ENCODE measurements at places on chromosomes 12 and 14.

DNA sequence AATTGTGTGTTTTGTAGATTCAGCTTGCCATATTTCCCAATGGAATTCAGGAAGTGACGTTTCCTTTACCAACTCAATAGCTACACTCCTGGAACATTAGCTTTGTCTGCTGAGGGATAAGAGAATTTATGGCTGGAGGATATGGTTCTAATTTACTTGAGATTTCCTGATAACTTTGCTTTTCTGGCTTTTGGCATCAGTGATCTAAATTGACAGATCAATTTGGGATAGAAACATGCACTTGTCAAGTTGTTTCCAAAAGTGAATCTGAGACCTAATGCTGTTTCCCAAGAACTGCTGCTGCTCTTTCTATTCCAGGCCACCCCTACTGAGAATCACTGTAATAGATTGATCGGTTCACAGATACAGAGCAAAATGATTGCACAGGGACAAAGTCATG is 43.2 kb downstream of the MGAT4C start:
- DNase-seq, result no peak

GRCh38 chr12:508795-509194 is 49.1 kb downstream of the B4GALNT3 start:
- no peak for DNase-seq

- no peak for DNase-seq
Measured at GRCh38 chr12:127600211-127600610, 666.8 kb upstream of the TMEM132C start.

DNA sequence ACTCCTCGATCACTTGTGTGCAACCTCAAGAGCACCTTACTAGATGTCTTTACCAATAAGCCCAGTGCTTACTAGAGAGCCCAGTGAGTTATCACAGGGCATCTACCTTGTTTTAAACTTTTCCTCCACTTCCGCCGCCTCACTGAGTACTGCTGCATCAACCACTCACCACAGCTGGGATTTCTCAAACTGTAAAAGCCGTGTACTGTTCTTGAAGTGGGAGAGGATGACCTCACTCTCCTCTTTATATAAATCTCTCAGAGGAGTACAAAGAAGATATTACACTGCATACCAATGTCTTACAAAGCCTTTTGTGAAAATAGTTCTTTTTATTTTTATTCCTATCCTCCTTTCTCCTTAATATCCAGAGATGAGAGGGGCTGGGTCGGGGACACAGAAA is 94.1 kb downstream of the PLCZ1 start:
- no peak for DNase-seq

DNA sequence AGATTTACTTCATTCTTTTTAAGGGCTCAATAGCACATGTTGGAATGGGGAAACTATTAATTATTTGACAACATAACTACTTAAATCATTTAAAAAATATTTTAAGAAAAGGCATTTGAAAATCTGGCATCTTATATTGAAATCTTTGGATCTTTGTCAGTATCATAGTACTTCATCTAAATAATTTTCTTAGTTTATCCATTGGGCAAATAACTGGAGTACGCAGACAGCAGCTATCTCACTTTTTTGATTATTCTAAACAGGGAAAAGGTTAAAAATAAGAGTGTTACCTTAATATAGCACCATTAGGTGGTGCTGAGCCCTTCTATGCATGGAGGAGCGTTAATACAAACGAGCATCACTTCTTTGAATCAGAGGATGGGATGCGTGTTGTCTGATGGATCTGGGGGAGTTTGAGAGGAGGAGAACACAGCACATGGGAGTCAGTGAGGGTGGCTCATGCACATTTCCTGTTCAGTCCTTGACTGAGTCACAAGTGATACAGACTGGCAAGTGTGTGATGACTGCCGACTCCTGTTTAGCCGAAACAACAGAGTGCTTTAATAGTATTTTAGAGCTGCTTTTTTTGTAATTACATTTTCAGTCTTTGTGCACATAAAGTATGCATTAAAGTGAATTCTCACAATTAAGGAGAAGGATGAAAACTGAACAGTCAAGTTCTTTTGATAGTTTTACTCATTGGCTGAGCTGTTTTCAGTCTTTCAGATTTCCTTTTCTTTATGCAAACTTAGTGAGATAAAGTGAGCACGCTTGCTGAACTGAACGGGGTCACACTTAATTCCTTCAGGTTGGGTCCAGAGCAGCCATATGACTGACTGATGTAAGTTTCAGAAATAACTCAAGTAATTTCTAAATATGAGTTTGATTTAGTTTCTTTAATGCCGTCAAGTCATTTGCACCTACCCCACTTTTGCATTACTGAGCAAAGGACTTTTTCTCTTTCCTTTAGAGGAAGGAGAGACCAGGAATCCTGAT is 92.7 kb downstream of the DIP2B start:
- DNase-seq, result peak; percentile 22

- no peak for DNase-seq
Measured at GRCh38 chr12:66176105-66176900, 6.5 kb upstream of the TMBIM4 start.

DNA sequence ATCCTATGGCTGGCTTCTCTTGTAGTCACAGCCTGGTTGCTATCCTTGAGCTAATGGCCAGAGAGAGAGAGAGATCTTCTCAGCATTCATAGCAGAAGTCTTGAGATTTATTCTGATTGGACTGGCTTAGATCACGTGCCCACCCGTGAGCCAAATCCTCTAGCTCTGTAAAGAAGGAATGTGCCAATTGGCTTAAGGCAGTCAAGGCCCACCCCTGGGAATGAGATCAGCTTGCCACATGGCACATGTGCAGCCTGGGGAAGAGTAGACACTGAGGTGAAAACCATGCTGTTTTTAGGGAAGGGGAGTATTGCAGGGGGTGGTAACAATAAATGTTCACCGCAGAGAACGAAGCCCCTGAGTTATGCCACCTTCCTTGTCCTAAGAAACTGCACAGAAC is 36.3 kb downstream of the PLEKHG7 start:
- DNase-seq, result no peak

- DNase-seq, result no peak
Measured at GRCh38 chr12:62899568-62900390, 35.2 kb downstream of the PPM1H start.

DNA sequence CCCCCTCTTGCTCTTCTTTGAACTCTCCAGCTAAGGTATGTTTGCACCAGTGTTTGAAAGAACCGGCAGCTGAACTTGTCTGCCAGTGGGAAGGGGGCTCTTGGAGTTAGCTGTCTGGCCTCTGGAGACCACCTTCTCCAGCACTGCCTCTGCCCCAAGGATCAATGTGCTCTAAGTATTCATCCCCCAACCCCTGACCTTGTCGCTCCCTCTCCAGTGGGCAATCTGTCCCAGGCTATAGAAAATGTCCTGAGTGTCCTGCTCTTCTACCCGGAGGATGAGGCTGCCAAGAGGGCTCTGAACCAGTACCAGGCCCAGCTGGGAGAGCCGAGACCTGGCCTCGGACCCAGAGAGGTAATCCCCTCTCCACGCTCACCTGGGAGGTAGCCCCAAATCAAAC is 2.8 kb downstream of the P3H3 start:
- no peak for DNase-seq

GRCh38 chr14:34122650-34123049 is 171.8 kb upstream of the EGLN3 start:
- DNase-seq, result no peak

GRCh38 chr14:41859336-41859735 is 252.7 kb downstream of the LRFN5 start:
- no peak for DNase-seq

- DNase-seq, result no peak
Measured at GRCh38 chr12:126114441-126114840, 1049.2 kb downstream of the AACS start.

- DNase-seq, result no peak
Measured at GRCh38 chr14:58258156-58258555, 13.5 kb downstream of the PSMA3 start.

GRCh38 chr12:15477761-15478160 is 155.5 kb downstream of the PTPRO start:
- DNase-seq, result no peak
